Stomach (tissue), 19 donors: ENCODE measurements at places on chromosomes 1 and 21. TPM values are rescaled to one million over a fixed set of nuclear protein-coding genes. Genes with fewer than 3 reads are reported as not detected.

DNA sequence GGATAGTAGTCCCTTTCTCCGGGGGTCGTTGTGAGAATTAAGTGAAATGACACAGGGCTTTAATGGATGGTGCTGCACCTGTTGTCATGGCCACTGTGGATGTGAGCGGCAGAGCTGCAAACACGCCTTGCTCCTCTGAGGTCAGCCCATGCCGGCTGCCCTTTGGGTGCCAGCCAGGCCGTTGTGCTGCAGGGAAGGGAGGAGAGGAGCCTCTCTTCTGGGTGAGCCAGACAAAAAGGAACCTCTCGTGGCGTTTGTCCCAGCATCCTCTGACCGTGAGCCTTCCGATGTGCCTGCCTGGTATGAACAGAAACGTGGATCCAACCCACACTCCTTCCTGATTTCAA lies 383.0 kb upstream of the VAMP3 start:
- peak; percentile 46 for DNase-seq

DNA sequence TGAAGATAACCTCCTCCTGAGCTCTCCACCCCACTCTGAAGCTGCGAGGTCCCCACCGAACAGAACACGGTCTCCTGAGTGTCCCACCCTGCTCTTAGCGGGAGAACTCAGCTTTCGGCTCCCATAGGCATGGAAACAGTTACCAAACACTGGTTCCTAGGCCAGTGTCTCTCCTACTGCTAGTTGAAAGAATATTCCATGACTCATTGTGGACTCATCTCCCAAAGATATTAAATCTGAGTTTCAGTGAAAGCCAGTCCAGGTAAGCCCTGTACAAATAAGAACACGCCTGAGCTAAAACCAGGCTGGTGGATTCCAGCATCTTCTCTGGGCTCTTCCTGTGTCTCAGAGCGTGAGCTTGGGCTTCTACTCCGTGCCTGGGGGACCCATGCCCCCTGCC lies 107.5 kb upstream of the CLDN14 start:
- DNase-seq = no peak

DNA sequence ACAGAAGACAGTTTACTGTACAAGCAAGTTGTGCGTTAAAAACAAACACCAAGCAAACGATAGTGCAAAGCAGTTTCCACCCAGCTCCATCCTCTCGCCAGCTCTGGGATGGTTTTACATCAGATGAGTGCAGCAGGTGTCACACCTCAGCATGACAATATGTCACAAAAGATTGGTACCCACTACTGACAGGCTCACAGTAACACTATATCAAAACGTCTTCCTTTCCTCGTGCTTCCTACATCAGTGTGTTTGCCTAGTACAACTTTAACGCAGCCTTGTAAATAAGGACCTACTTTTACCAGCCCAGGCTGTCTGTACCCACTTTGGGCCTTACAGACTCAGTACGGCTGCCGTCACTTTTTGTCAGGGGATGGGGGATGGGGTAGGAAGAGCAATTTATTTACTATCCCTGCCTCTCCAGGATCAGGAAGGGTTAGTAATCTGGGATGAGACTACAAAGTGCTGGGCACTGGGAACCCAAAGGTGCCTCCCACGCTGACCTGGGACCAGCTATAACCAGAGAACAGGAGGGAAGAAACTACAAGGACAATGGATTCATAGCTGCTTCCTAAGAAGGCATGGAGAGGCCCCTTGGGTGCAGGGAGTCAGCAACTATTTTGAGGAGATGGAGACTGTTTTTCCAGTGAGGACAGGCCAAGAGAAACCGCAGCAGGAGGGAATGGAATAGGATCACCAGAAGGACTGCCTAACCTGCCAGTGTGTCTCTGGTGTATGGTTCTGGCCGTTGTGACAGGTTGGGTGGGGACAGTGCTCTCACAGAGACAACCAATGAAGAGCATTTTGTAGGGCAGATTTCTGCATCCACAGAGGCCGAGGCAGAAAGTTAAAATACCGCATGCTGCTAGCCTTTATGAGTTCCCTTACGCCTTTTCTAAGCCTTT lies 30.2 kb downstream of the RUNX3 start:
- DNase-seq = no peak

DNA sequence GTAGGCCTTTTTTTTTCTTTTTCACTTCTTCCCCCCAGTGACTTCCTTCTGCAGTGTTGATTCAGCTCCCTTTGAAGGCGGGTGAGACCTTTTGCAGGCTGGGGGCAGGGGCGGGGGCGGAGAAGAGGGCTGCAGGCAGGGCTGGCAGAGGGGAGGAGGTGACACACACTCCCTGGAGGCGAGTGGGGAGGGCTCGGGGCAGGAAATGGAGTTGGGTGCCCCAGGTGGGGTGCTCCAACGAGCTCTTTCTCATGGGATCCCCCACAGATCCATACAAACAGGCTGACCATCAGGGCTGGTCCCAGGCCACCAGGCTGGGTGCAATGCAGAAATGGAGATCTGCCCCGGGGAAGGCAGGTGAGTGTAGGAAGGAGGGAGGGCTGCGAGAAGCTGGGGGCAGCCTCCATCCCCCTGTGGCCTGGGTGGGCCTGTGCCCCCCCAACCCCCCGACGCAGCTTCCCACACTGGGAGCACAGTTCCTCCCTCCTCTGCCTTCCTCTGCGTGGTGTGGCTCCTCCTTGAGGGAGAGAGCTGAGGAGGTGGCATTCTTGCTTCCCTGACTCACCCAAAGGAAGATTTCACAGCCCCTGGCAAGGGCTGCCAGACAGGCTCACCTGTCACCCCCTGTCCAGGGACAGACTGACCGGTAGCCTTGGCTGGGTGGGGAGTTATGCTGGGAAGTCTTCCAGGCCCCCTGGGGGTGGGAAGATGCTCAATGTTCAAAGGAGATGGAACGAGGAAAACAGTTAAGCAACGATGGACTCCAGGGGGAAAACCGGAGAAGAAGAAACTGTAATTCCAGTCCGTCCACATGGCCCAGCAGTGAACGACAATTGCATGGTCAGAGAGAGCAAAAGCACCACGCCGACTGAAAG lies 7.1 kb upstream of the ITGB2 start:
- DNase-seq = peak; percentile 80

The ST3GAL3 gene
- total RNA-seq = 68.3 TPM

The SAMSN1 gene
- total RNA-seq = 21.6 TPM

GRCh38 chr1:234539666-234540403 lies 60.9 kb upstream of the TARBP1 start:
- DNase-seq = no peak

The NIT1 gene
- total RNA-seq = 77.9 TPM

The CD84 gene
- 6.1 TPM for total RNA-seq

DNA sequence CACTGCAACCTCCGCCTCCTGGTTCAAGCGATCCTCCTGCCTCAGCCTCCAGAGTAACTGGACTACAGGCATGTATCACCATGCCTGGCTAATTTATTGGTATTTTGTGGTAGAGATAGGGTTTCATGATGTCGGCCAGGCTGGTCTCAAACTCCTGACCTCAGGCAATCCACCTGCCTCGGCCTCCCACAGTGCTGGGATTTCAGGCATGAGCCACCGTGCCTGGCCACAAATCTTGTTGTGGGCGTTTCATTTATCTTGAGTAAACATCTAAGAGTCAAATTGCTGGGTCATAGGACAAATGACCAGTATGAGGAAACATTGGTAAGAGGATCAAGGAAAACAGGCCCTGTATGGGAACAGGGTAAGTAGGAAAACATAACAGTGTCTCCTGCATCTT lies 17.9 kb downstream of the TMEM200B start:
- no peak for DNase-seq

DNA sequence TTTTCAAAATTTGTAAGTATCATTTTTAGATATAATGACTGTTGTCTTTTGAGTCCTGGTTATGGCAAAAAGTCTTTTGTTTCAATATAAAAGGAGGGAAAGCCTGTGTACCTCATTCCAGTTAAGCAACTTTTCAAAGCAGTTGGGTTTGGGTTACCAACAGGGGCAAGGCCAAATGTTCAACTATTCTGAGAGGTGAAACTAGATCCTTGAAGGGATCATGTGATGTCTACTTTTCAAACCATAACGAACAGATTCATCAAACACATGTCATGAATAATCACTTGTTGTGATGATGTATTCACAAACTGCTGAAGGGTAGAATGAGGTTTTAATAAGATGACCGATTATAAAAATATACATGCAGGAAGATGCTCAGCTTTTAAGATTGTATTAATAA lies 171.3 kb downstream of the HHAT start:
- DNase-seq = no peak

The TRNP1 gene
- total RNA-seq = 1.7 TPM

- no peak for DNase-seq
These were observed 19.6 kb downstream of the C21orf91 start for GRCh38 chr21:17799414-17800164.

- DNase-seq = no peak
These were observed 99.4 kb upstream of the S1PR1 start for GRCh38 chr1:101137144-101138126.

DNA sequence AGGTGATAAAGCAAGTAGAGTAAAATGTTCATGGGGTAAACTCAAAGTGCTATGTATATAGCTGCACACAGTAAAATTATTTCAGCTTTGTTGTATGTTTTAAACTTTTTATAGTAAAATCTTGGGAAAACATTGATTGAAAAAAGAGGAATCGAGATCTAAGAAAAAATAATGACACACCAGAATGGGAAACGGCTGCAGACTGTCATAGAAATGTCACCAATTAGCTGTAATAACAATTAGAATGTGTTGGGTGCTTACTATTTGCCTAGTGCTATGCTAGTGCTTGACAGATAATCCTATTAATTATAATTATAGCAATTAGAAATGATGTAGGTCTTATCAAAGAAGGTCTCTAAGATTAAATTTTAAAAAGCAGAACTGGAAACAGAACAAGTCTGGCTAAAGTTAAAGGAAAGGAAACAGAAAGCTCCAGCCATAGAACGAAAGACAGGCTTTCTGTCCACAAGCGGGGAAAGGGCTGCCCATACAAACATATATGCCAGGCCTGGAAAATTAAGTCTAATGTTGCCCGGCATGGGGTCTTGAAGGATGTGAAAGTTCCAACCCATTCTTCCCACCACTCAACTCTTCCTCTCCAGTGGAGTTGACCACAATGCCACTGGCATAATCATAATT lies 5.0 kb downstream of the PCNX2 start:
- no peak for DNase-seq

DNA sequence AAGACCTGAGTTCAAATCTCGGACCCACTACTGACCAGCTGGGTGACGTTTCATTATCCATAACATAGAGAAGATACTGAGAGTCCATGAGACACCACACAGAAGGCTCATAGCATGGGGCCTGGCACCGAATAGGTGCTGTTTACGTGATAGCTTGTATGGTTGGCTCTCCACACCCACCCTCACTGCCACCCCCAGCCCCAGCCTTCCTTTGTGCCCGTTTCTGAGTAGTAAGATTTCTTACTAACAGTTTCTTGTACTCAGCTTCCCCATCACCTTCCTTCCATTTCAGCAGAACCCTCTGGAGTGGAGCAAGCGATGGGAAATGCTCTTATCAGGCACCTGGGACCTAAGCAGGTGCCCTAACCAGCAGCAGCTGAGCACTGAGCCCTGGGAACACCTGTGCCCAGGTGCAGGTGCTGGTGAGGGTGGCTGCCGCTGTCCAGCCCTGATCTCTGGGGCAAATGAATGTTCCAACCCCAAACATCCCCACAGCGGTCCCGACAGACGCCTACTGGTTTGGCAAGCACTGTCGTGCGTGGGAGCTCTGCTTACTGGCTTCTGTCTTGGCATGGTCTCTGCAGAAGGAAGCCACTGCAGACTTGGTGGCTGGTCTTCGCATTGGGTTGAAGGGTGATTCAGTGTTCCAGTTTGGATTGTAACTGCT lies 225.4 kb downstream of the CAMTA1 start:
- DNase-seq = no peak

The ZMYND12 gene
- total RNA-seq = 1.9 TPM

The FRRS1 gene
- total RNA-seq = 21.1 TPM
